Fibroblast of skin of back (primary cell): ENCODE measurements at places on chromosomes 11 and 22.

DNA sequence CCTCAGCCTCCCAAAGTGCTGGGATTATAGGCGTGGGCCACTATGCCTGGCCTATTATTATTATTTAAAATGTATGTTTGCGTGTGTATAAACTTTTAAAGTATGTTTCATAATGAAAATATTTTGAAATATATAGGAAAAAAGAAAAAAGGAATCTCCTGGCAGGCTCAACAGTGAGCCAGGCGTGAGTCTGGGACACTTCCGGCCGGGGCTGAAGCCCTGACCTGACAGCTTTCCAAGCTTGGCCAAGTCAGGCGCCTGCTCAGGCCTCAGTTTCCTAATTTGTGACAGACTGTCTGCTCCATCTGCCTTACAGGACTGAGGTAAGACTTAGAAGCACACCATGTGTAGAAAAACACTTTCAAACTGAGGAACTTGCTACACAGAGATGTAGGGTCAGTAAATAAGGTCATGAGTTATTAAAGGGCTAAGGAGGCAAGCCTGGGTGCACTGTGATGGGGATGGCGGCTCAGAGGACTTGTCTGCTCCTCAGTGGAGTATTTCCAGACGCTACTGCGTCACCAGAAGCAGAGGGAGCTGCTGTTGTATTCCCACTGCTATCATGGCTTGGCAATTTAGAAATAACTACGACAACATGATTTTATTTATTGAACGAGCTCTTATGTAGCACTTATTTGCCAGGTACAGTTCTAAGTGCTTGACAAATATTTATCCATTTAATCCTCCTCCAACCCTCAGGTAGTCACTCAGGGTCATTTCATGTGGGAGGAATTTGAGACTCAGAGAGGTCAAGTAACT is 100.1 kb downstream of the PRR5L start:
- no peak for DNase-seq

DNA sequence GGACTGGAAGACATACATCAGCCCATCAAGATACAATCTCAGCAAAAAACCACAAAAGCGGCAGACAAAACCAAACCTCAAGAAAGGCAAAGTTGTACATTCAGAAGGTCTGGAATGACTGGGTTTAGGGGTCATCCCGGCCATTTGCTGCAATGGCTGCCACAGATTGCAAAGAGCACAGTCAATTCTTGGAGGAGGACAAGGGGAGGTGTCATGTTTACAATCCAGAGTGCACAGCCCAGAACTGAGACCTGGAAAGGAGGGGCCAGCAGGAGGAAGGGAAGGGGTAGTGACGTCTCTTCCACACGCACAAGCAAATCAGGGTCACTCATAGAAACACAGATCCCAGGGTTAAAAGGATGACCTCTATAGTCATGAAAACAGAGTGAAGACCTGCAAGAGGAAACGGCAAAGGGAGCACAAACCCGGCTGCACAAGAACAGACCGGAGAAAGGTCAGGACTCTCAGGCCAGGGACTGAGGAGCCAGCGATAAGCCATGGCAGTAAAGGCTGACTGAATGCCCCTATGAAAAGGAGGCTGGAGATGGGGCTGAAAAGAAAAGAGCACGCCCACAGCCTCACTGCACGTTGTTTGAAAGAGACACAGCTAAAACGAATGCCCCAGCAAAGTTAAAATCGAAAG is 18.2 kb upstream of the MUC5AC start:
- DNase-seq: no peak

DNA sequence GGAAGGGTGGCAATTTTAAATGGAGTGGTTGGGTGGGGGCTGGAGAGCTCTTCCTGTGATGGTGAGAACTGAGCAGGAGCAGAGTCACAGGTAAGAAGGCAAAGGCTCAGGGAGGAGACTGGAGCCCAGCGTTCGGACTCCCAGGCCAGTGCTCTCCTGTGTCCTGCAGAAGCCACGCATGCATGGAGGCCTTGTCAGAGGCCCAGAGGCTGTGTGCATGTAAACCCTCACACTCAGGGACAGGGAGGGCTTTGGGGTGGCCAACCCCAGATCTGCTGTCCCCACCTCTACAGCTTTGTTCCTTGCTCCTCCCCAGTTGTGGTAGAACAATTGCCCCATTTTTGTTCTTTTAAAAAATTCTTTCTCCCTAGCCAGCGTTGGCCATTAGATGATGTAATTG is 130.4 kb upstream of the PARVA start:
- DNase-seq: no peak

- no peak for DNase-seq
Observed at GRCh38 chr22:25848954-25849353, 107.0 kb downstream of the MYO18B start.

DNA sequence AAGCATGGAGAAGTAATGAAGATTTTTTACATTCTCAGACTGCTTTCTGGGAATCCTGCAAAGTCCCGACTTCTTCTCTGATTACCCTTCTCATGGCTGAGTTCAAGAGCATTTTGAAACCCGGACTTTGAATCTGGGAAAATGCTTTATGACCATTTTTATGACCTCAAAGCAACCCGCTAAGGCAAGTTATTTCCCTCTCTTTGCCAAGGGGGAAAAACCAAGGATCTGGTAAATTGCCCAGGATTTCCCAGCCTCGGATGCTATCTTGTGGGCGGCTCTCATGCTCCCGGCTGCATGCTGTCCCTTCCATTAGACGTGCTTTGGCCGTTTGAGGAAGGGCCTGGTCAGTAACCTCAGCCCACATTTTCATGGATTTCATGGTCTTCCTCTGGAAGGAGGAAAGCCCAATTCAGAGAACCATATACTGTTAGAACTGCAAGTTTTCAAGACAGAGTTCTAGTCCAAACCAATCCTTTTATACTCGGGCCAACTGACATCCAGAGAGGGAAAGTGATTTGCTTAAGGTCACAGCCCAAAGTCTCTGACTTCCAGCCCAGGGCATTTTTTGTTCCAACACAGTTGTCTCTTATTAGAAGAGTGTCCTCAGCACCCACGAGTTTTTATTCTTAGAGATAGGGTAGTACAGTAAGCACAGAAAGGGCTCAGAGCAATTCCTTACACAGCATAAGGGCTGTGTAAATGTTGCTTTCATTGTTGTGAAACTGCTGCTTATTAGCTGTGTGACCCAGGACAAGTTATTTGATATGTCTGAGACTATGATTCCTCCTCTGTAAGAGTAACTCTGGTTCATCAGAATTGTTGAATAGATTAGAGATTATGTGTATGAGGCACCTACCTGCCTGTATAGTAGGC is 77.4 kb downstream of the NAV2 start:
- DNase-seq: peak; percentile 20

- DNase-seq: no peak
Observed at GRCh38 chr11:34487430-34487829, 26.2 kb downstream of the ELF5 start.

DNA sequence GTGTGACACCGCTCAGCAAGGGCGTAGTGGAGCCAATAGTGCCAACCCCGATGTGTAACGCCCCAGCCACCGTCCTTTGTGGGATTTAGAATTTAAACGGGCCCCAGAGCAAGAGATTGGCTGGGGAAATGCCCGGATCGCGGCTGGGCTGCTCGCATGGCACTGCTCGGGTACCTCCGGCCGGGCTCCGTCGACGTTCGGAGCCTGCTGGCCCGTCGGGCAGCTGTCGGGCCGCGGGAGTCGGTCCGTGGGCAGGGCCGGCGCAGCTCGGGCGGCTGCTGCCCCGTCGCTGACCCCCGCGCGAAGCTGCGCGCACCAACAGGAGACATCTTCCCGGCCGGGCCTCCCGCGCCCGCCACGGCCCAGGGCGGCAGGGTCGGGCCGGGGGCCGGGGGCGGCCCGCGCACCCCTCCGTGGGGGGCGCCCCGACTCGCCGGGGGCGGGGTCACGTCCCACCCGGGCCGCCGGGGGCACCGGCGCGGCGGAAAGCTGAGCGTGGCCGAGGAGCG is 1.3 kb upstream of the KDM2A start:
- DNase-seq: peak; percentile 15

DNA sequence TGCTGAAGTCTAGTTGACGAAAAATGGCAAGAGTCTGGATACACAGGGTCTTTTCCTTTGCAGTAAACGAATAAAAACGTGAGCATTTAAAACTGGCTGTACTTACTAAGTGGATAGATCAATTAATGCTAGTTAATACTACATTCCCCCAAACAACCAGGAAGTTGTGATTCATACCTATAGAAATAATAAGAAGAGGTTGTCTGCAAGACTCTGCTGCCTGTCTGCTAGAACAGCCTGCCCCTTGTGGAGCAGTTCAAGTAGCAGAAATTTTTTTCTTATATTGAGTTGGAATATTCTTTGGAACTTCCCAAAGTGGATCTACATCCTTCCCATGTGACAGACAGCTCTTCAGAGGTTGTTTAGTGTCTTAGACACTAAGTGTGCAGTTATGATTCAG is 86.8 kb downstream of the TEAD1 start:
- DNase-seq: peak; percentile 43

DNA sequence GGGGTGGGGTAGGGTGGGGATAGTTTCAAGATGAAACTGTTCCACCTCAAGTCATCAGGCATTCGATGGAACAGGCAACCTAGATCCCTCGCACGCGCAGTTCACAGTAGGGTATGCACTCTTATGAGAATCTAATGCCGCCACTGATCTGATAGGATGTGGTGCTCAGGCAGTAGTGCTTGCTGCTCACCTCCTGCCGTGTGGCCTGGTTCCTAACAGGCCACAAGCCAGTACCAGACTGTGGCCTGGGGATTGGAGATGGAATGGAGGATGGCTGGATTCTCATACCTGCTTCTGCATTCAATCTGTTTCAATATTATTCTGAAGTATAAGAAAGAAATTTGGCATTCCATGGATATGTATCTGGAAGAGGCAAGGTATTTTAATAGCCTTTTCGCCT is 73.1 kb downstream of the RBFOX2 start:
- DNase-seq: no peak

DNA sequence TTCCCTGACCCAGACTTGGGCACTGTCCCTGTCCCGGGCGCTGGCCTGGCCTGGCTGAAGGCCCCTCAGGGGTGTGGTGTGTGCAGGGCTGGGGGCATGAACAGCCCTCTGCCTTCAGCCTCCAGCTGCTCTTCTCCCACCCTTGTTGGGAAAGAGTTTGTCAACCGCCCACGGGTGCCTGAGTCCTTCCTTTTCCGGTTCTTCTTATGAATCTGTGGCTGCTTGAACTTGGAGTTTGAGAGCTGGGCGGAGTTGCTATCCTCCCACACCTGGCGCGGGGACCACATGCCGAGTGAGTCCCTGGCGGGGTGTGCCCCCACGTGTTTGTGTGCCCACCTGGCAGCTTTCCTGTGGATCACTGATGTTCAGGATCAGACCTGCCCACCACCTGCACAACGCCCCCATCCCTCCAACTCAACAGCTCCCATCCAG is 13.4 kb downstream of the NFAM1 start:
- DNase-seq: no peak

- peak; percentile 79 for DNase-seq
Observed at GRCh38 chr11:128472128-128473089, 114.9 kb downstream of the ETS1 start.

GRCh38 chr22:30301995-30302809 is 12.9 kb upstream of the CASTOR1 start:
- peak; percentile 87 for DNase-seq

GRCh38 chr11:120305286-120305685 is 19.8 kb upstream of the TLCD5 start:
- peak; percentile 13 for DNase-seq

GRCh38 chr11:93477684-93478234 is 65.4 kb downstream of the SMCO4 start:
- DNase-seq: no peak

DNA sequence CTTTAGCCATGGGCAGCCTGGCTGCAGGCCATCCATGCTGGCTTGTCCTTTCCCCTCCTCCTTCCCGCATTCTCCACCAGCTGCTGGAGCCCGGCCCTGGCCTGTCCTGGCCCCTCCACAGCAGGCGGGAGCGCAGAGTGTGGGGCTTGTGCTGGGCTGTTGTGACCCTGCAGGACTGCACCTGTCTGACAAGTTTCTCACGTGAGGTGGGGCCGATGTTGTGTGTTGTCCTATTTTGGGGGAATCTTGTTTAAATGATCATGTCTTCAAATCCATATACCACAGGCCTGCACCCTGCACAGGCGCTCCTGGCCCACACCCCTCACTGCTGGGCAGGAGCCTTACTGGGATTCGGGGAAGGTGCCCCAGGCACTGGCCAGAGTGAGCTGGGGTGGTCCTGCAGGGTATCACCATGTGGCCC is 30.4 kb downstream of the TBC1D22A start:
- DNase-seq: no peak

- no peak for DNase-seq
Observed at GRCh38 chr11:130063451-130063850, 6.2 kb upstream of the APLP2 start.

- no peak for DNase-seq
Observed at GRCh38 chr11:27573024-27573423, 66.5 kb upstream of the LIN7C start.

DNA sequence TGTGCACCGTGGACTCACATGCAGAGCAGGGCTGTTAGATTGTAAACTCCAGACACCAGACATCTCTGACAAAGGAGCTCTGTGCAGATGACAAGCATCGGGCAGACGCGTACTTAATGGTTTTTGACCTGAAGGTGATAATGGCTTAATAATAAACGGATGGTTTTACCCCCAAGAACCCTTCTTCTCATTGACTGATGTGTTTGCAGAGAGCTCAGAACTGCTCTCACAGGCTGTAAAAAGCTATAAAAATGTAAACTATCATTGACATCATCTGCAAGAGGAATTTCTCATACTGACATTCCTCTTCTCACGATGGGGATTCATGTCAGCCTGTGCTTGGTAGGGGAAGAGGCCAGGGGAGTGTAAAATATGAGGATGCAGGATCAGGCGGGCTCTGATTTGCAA is 8.6 kb upstream of the ARHGAP8 start:
- peak; percentile 61 for DNase-seq

DNA sequence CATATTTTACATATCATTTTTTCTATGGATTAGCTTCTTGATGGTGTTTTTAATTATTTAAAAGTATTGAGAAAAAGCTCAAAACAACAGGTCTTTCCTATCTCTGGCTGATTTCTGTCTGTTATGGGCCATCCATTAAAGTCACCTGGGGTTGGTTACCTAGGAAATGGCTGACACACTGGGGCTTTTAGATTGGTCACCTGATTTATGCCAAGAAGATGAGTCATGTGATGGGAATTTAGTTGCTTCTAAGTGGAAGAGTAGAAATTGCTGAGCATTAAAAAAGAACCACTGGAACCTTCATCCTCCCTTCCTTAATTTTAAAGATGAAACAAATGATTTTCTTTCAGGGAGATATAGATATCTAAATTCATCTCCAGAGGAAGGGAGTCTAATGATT is 48.8 kb upstream of the LARGE1 start:
- peak; percentile 6 for DNase-seq

- peak; percentile 44 for DNase-seq
Observed at GRCh38 chr11:103812680-103813079, 223.8 kb upstream of the DDI1 start.

DNA sequence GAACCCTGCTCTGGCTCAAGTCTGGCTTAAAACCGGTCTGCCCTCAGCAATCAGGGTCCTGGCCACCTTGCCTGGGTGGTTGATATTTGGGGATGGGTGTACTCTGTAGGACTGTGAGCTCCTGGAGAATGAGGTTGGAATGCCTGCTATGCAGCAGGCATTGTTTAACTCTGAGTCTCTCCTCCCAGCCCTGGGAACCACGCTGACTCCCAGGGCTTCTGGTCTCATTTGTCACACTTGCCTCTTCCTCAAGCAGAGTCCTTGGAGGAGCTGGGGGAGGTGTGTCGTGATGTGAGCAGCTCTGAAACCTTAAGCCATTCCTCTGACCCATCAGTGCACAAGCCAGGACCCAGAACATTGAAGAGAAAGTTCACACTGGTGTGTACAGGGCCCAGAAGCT is 340.1 kb downstream of the MN1 start:
- DNase-seq: peak; percentile 100

GRCh38 chr22:43151251-43152002 is at the start of gene TSPO:
TSS of gene TSPO (plus strand) at chr22:43151559. CDS start at chr22:43159239, 7,680 bp downstream.
- DNase-seq: peak; percentile 70
